ENCODE measurements at places on chromosomes 4 and X.

- DNase-seq, result no peak
Observed at GRCh38 chr4:104901961-104902605, 244.6 kb upstream of the TET2 start.

GRCh38 chrX:24838629-24839028, 144.9 kb downstream of the POLA1 start:
- no peak for DNase-seq

GRCh38 chrX:50167366-50167765, 33.4 kb downstream of the AKAP4 start:
- no peak for DNase-seq

DNA sequence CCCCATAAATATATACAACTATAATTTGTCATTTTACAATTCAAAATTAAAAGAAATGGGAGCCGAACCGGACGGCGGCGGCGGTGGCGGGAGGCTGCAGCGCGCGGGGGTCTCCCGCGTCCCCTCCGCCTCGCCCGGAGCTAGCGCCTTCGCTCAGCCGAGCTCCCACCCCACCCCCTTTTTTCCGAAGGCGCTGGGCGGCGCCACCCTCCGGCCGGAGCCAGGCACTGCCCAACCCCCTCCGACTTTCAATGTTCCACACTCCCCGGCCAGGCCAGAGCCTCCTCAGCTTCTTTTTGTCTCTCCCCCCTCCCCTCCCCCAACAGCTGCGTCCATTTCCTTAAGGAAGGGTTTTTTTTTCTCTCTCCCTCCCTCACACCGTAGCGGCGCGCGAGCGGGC, 214.1 kb upstream of the GEMIN8 start:
- DNase-seq, result no peak

DNA sequence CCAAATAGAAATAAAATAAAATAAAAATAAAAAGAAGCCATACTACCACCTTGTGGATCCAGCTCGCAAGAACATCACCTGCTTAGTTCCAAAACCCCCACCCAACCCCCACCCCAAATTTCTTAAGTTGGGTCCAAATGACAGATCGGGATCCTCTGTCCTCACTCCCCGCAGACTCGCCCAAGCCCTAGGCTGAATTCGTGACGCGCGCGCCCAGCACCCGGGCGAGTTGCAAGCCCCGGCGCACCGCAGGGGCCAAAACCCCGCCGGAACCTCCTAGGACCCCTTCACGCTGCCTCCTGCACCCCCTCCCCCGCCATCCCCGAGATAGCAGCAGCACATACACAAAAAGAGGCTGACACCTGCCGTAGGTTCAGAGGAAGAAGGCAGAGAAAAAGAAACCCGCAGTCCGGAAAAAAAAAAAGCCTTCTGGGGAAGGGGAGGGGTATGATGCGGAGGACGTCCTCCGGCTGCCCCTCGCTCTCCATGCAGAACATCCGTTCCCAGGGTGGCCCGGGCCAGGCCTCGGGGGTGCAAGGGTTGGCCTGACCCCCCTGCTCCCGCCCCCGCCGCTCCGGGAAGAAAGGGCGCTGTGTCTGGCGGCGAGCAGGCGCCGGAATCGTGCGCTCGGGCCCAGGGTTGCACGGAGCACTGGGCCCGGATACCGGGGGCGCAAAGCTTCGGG, 2.6 kb downstream of the NLGN4X start:
- DNase-seq, result no peak

DNA sequence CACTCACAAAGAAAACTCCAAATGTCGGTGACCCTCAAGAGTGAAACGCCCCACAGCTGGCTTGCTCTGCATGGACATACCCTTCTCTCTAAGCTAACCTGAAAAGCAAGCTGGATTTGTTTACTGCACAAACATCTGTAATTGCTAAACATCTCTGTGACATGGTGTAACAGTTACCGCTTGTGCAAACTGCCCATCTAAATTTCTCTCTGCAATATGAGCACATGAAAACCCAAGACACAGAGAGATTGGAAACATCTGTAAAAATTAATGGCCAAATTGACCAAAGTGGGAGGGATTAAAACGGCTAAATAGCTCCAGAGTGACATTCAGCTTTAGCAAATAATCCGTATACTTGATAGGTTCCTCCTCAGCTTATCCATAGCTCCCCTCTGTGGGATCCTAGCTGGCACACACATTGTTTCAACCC, 155.0 kb upstream of the MAP3K15 start:
- DNase-seq, result no peak

DNA sequence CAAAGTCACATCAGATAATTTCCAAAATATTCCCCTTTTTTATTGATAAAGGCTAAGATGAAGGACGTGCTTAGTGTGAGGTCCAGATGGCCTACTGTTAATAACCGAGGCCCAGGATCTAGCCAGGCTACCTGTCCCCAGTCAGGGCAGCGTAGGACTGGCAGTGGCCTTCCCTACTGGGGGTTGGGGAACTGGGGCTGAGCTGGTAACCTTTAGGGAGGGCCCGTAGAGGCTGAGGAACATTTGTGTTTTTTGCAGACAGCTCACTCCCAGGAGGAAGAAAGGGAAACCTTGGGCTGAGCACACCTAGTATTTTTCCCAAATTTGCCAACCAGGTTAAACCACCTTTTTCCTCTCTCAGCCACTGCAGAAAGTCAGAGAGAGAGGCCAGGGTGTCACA, 59.1 kb downstream of the KLF3 start:
- DNase-seq, result no peak

DNA sequence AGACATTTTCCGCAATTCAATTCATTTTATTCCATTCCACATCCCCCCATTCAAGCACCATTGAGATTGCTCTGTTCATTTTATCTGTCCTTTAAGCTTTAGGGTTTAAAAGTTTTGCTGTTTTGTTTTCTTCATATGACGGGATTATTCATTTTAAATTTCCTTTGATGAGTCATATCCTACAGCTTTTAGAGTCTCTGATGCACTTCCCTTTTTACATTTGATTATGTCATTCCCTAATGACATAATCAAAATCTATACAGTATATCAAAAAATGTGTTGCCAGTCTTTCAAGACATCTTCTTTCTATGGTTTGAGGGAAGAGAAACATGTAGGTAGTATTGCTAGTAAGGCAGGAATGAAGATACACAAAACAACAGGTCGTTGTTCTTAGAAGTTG, 456.3 kb downstream of the PDGFC start:
- DNase-seq, result no peak

- no peak for DNase-seq
Observed at GRCh38 chr4:85701861-85702321, 226.9 kb downstream of the ARHGAP24 start.

DNA sequence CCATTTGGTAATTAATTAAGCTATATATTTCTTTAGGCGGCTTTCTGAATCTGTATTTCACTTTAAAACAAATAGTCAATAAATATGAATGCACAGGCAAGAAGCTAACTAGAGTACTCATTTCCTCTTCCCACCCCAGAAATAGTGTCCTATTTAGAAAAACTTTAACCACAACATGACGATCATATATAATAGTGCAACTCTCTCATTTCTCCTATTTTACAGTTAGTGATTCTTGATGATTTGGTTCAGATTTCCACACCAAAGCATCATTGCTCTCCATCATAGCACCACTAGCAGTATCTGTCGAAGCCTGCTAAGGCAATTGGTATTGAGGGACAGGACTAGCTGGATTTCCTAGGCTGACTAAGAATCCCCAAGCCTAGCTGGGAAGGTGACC, 184.0 kb upstream of the GALNTL6 start:
- no peak for DNase-seq
